Non-pigmented ciliary epithelial cell (primary cell): ENCODE measurements at places on chromosomes 2 and 18.

DNA sequence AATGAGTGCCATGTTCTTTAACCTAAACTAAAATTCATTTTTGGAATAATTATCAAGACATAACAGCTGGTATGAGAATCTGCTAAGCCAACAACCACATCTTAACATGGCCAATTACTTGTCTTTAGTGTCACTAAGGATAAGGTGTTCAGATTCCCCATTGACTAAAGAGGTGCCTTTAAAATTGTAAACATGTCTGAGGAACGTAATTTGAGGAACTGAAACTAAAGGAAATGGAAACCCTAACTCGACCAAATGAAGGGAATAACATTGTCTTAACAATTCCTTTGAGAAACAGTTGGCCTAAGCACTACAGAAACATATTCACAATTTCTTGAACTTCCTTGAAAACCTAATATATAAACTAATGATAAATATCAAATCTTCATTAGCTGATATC, 355.4 kb upstream of the GULP1 start:
- DNase-seq, result no peak

GRCh38 chr2:119240311-119241204, 16.9 kb downstream of the STEAP3 start:
- DNase-seq, result no peak

DNA sequence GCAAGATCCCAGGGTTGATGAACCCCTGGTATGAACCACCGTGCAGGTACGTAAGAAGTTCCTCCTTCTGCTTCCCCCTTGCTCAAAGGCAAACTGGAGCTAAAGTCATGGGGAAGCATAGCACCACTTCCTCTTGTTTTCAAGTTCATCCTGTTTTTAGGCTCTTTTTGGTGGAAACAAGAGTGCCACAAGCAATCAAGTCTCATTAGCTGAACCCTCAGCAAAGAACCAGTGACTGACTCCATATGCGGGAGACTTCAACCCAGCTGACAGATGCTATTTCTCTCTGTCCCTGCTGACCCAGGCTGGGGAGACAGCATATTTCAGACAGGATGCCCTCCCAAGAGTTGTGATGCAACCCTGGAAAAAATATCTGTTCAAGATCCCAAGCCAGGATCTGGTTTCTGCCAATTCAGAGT, 47.7 kb downstream of the BCL2 start:
- DNase-seq, result no peak

DNA sequence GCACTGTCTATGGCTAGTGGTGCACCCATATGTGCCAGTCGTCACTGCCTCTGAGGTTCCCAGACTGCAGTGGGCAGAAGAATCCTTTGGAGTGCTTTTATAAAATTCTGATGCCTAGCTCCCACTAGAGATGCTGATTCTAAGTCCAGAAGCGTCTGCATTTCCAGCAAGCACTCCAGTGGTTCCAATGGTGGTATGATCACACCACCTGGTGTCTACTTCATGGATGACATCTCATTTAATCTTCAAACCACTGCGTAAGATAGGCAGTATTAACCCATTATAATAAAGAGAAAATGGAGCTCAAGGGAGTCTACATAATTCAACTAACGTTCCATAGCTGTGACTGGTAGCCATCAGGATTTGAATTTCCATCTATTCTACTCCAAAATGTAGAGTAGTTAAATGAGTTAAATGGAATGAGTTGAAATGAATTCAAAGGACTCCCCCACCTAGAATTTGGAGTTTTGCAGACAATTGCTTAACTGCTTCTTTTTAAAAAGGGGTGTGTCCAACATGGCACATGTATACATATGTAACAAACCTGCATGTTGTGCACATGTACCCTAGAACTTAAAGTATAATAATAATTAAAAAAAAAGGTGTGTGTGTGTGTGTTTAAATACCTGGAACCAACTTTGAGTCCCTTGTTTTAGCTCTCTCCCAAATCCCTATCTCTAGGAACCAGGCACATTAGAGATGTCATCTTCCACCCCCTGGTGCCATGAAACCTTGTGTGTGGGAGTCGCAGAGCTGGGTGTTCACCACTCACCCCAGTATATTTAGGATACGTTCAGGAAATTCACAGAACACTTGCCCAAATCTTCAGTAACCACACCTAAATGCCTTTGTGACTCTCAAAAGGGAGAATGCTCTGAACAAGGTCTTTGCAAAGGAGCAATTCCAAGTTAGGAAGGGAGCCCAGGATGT, 14.1 kb downstream of the LAMA3 start:
- DNase-seq, result peak; percentile 38

DNA sequence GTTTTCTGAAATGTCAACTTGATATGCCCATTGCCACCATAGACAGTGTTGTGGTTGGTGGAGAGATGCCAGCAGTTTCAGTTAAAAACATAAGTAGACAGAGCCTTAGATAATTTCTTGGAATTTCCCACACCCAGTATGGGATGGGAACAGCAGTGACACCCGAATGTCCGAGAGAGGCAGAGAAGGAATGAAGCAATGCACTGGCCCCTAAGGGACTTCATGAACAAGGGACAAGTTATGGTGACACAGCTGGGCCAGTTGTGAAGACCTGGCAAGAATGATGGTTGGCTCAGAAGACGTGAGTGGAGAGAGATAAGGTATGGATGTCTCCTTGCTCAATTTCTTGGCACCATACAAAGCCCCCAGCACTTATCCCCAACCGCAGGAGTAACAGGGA, 165.2 kb upstream of the APCDD1 start:
- DNase-seq, result no peak

GRCh38 chr2:96119389-96119751, 3.0 kb upstream of the ADRA2B start:
- no peak for DNase-seq

DNA sequence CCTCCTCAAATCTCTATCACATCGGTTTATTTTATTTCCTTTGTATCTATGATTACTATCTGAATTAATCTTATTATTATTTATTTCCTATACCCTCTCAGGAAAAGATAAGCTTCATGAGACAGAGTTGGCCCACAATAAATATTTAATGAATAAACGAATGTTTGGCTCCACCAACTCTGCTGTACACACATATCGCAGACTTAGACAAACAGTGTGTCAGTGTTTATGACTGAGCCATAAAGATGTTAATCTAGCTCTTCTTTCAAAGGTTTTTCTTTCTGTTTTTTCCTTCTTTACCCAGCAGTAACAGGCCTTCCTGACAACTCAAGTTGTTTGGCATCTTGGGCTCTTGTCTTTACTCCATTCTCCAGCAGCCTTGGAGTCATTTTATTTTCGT, 329.5 kb downstream of the CDH2 start:
- DNase-seq, result no peak

DNA sequence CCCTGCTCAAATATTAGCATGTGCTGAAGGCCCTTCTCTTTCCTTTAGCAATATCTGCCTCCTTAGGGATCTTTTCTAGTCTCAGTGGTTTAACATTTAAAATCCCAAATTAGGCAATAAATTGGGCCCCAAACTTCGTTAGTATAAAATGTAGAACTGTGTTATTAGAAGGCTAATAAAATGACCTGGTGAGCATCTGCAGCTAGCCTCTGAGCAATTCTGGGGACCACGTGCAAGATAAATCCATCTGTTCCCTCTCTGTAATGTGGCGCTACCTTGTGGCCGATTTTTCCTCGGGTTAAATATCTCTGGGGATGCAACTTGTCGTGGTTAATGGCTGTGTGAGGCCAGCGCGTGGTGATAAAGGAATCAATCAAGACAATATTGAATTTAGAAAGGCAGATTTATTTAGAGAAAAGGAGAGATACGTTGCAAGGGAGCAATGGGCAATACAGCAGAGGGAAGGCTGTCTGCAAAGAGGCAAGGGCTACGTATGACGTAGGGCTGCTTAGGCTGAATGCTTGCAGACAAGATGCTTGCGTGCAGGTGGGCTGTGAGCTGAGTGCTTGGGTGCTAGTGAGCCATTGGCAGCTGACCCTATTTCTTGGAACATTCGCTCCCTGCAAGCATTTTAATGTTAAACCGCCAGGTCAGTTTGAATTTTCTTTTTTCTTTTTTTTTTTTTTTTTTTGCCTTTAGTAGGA, 18.5 kb upstream of the IL36G start:
- no peak for DNase-seq

GRCh38 chr2:235505181-235505741, 11.4 kb downstream of the AGAP1 start:
- DNase-seq, result no peak

DNA sequence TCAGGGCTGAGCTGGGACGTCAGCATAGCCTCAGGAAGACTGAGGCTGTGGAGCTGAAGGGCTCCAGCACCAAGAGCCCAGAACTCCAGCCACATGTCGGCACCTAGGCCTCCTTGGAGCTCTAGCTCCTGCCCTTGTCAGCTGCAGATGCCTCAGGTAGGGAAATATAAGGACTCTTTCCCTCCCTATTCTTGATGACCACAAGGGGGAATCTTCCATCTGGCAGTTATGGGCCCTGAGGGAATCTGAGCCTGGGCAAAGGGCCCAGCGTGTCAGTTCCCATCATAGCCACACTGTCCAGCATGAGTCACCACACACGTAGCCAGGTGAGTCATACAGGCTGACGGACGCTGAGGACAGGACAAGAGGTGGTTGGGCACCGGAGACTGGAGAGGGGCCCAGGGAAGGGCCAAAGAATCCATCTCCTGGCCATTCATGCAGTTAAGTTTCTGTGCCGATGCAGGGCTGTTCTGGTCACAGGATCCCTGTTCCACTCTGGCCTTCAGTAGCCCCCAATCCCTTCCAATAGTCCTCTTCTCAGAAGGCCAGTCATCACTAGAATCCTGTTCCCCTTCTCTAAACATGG, 1.8 kb downstream of the MPV17 start:
- peak; percentile 97 for DNase-seq

DNA sequence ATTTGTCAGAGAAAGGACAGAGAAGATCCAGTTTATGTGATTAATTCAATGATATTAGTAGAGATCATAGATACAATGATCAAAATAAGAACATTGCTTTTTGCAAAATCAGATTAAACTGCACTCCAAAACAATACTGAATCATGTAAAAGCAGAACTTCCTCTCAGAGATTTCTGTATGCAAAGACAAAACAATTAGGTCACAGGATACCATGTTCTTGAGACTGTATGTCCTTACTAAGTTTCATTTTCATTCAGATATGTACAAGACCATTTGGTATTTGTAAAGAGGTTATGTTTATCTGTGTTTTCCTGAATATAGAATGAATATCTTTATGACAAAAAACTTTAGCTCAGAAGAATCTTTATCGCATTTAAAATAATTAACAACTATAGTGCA, 161.8 kb downstream of the DLGAP1 start:
- DNase-seq, result no peak

DNA sequence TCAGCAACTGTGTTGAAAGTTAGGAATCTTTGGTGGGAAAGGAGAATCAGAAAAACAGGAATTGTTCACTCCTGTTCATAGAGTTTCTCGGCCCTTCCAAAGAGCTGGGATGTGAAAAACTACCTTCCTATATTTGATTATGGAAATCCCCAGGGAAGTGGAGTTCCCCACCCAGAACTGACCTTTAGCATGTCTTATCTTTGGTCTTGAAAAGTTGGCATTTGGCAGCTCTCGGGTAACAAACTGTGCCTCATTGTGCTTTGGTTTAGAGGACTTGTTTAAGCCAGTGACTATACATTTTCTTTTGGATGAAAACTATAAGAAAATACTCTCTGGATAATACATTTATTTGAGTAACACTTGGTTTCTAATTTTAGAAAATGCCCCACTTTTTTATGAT, 51.3 kb upstream of the CERS6 start:
- DNase-seq, result no peak

DNA sequence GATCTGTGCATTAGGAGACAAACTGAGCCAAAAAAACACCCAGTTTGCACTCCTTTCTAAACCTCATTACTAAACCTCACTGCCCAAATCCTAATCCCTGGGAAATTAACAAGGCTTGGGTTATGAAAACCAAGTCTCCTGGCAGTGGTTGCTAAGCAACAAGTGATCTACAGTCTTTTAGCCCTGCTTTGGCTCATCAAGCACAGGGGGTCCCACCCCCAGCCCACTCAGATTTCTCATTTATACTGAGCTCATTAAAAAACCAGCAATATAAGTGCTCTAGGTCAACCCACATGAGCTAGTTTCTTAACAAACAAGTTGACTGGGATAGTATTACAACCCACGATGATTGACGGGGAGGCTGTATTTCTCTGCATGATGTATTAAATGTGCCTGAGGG, 18.4 kb downstream of the DNER start:
- no peak for DNase-seq

DNA sequence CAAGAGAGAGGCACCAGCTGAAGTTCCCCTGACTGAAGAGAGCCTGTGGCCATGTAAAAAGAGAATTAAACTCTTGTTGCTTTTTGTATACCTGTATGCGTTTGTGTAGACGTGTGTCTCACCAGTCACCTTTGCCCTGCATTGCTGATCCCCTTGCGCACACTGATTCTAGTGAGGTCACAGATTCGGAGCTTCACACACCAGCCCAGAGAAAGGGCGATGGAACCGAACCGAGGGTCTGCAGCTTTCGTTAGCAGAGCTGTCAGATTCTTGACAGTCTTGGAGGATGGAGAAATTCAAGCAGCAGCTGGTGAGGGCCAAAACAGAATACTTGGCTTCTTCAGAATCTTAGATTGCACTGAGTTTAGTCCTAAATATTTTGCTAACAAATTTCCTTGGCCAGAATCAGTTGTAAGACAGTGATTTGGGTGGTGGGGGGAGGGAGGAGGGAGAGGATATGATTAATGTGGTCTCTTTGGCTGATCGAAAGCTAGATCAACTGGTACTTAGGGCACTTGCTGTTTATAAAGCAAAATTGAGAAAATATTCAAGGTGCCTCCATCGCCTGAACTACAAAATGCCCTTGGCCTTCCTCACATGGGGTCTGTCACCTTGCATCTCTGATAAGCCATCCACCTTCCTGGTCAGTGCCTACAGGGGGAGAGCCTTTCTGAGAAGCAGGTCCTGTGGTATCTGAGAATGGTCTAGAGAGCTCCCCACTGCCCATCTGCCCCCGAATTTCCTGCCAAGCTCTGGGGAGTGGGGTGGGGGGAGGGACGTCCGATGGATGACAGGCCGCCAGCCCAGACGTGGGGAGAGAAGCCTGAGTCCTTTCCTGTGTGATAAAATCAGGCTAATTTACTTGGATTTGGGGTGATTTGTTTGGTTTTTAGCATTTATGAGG, 123.5 kb downstream of the CABLES1 start:
- no peak for DNase-seq

DNA sequence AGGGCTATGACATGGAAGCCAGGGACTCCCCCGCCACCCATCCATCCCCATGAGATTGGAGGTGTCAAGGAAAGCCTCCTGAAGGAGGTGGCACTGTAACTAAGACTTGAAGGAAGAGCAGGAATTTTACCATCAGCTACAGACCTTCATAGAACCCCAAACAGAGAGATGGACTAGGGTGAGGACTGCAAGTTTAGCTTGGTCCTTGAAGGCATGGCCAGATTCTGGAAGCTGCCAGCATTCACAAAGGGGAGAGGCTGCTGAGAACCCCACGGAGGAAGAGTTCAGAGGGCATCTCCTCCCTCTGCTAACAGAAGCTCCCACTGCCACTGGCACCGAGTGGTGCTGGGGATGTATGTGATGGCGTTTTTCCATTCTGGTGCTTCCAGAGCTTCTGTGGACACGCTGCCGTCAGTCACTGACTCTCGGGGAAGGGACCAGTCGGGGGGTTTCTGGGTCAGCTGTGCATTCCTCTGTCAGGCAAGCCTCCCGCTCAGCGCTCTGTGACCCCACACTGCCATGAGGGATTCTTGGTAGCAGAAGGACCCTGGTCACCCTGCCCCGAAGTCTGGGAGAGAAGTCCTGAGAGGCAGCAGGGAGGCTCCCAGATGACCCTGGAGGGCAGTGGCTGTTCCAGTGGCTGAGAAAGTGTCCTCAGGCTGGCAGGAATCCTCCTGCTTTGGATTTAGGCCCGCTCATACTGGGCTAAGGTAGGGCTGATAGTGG, 18.1 kb downstream of the TMEM185B start:
- DNase-seq, result no peak
